ENCODE measurements at places on chromosomes 4 and X.

- DNase-seq, result no peak
Observed at GRCh38 chr4:106421441-106422296, 53.1 kb upstream of the GIMD1 start.

GRCh38 chr4:47831026-47831679 lies 6.7 kb downstream of the CORIN start:
- no peak for DNase-seq

- no peak for DNase-seq
Observed at GRCh38 chrX:155880586-155881157, 473 bp upstream of the VAMP7 start.

DNA sequence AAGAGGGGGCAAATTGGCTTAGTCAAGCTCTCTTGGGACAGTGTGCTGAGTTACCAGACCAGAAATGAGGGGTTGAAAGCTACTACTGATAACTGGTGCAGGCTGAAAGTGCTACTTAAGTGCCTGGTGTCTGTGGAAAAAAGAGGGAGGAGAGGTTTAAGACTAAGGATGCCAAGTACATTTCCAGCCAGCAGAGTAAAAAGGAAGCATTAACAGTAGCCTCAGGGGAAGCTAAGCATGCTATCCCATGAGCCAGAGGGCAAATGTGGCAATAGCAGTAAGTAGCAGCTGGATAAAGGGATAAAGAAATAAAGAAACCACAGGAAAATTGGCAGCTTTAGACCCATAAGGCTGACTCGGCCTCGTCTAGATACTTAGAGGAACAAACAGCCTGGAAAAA lies 196.3 kb upstream of the MAB21L2 start:
- DNase-seq, result no peak

- DNase-seq, result peak; percentile 59
Observed at GRCh38 chr4:107721436-107722100, 1.5 kb upstream of the PAPSS1 start.

- DNase-seq, result no peak
Observed at GRCh38 chr4:138734746-138735145, 280.8 kb upstream of the NOCT start.

GRCh38 chrX:30493348-30493747 lies 84.2 kb downstream of the TASL start:
- DNase-seq, result no peak

DNA sequence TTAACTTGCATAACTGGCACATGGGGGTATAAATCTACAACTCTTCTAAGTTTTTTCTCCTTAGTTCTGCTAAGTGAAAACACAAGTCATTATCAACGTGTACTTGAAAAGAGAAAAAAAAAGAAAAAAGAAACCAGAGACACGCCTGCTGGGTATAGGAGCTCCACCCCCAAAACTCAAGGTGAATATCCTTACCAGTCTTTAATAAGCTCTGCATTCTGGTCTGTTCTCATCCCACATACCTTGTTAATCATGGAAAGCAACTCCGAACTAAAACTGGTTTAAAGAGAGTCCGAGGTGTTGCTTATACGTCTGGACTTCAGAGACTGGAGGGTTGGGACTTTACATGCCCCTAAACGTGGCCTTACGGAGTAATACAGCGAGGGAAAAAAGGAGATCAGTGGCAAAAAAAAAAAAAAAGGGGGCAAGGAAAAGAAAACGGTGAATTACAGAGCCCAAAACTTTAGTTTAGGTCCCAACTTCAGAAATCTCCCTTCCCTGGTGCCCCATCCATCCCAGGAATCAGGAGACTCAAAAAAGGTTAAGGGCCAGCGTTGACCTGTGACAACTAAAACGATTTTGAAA lies 1.0 kb downstream of the PGRMC2 start:
- DNase-seq, result no peak

DNA sequence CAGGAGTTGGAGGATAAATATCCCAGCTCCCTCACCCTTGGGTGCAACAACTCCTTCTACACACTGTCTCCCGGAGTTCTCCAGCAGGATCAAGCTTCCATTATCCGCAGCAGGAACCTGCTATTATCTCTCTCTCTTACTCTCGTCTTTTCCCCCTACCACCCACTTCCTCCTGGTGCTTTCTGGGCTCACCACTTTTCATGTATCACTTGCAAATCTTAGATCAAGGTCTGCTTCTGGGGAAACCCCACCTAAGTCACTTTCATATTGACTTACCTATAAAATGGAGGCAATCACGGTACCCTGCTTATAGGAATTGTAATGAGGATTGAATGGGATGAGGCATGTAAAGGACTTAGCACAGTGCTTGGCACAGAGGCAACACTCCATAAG lies 589.5 kb downstream of the BCOR start:
- no peak for DNase-seq

DNA sequence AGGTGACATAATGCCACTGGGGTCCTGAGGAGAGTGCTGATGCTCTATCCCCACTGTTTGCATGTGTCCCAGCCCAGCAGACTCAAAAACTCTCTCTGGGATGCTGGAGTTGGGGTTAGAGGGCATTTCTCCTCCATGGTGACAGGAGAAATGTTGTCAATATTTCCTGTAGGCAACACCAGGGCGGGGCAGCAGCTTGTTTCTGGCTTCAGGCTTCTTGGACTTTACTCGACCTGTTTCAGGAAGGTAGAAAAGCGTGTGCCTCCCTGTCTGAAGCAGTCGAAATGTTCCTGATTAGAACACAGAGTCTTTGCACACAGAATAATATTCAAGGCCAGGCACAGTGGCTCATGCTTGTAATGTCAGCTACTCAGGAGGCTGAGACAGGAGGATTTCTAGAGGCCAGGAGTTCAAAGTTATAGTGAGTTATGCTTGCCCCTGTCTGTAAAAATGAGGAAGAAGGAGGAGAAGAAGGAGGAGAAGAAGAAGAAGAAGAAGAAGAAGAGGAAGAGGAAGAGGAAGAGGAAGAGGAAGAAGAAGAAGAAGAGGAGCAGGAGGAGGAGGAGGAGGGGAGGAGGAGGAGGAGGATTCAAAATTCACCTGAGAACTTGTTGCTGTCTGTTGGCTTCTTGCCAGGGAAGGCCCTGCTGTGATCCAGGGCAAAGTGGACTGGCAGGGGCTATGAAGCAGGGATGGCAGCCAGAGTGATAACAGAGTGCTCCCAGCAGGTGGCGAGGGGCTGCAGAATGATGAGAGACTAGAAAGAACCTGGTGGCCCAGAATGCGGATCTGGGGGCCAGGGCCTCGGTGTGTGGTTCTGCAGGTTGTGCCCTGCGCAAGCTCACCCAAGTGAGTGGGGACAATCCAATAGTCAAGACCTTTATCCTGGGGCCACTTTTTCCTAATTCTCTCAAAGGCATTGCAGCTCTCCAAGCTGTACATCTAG lies 82.9 kb downstream of the RTL5 start:
- peak; percentile 15 for DNase-seq

GRCh38 chr4:75370576-75370975 lies 143.6 kb downstream of the RCHY1 start:
- no peak for DNase-seq

DNA sequence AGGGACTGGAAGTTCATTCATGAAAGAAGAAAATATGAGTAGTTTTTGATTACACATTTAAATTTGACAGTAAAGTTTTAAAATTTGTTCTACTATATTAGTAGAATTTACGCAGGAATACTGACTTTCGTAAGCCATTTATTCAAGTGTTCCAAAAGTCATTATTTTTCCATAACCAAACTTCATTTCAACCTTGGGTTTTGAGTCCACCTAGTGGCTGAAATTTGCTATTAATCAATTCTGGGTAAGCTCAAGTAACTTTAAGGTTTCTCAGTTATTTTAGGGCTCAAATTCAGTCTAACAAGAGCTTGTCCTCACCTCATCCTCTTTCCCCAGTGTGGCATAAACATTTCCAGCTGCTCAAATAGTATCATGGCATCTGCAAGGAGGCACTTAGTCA lies 175.4 kb downstream of the SH3BGRL start:
- DNase-seq, result no peak

- DNase-seq, result no peak
Observed at GRCh38 chrX:115533485-115533884, 27.5 kb upstream of the PLS3 start.

- no peak for DNase-seq
Observed at GRCh38 chr4:144985531-144985930, 112.5 kb downstream of the ANAPC10 start.

GRCh38 chr4:36133658-36134057 lies 110.7 kb downstream of the ARAP2 start:
- no peak for DNase-seq

- DNase-seq, result no peak
Observed at GRCh38 chr4:91914176-91914804, 389.5 kb upstream of the GRID2 start.

- DNase-seq, result no peak
Observed at GRCh38 chr4:46992338-46992737, 1.0 kb downstream of the GABRA4 start.

- DNase-seq, result no peak
Observed at GRCh38 chr4:77579406-77580076, 26.1 kb upstream of the CXCL13 start.

- DNase-seq, result peak; percentile 20
Observed at GRCh38 chr4:110610620-110610939, 12.3 kb downstream of the PITX2 start.

- DNase-seq, result no peak
Observed at GRCh38 chr4:116397291-116397690, 688.1 kb downstream of the TRAM1L1 start.

GRCh38 chrX:133958997-133959688 lies 26.3 kb downstream of the GPC3 start:
- no peak for DNase-seq

- DNase-seq, result no peak
Observed at GRCh38 chr4:153374442-153374841, 30.0 kb downstream of the MND1 start.
